ENCODE measurements at places on chromosomes 16 and 17.

GRCh38 chr16:74503412-74503811, 82.1 kb upstream of the CLEC18B start:
- DNase-seq = no peak

DNA sequence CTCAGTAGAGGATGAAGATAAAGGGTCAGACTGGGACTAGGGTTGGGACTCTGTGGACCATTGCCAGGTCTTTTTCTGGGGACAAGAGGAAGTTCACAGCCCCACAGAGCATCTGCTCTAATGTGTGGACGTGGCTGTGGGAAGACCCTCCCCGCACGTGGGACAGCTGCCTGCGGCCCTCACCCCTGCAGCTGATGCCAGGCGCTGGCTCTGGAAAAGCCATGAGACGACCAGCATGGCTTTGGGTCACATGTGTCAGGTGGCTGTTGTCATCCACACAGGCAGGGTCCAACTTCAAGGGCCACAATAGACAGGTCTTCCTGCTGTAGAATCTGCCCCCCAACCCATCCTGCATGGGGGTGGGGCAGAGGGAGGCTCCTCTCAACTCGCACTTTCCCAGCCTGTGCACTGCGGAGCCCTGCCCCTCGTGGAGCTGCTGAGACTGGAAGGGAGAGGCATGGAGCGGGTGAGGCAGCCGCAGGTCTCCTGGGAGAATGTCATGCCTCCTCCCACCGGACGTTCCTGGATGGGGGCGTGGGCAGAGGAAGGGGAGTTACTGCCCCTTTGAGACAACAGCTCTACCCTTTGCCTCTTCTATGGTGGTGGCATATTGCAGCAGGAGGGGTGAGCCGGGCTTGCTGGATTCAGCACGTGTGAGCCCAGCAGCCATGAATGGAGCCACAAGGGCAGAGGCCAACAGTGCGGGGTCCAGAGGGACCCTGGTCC, 53.4 kb downstream of the PIMREG start:
- no peak for DNase-seq

- no peak for DNase-seq
These were observed 73.0 kb downstream of the MARCHF10 start for GRCh38 chr17:62735044-62735651.

- DNase-seq = no peak
These were observed 16.8 kb downstream of the TMEM94 start for GRCh38 chr17:75473246-75473645.

DNA sequence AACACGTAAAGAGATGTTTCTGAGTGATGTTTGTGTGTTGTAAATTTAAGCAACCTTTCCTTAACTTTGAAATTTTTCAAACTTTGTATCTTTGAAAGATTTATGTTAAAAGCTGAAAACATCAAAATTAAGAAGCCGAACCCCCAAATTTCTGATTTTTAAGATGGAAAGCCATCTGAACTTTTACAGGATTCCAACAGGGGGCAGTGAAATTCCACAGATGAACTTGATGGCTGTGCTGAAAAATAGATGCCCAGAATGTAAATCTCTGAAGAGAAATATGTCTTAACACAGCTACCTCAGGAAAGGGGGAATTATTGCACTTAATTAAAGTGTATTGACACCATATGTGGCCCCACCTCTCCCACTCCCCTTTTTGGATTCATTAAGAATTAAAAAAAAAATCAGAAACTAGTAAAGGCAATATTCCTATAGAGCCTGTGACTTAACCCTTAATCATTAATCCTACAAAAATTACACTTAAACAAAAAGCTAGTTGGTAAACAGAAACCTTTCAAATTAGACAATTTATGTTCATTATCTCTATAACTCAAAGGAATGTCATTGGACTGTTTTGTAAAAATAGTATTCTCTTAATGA, 597.9 kb downstream of the KCNJ2 start:
- DNase-seq = peak; percentile 42

DNA sequence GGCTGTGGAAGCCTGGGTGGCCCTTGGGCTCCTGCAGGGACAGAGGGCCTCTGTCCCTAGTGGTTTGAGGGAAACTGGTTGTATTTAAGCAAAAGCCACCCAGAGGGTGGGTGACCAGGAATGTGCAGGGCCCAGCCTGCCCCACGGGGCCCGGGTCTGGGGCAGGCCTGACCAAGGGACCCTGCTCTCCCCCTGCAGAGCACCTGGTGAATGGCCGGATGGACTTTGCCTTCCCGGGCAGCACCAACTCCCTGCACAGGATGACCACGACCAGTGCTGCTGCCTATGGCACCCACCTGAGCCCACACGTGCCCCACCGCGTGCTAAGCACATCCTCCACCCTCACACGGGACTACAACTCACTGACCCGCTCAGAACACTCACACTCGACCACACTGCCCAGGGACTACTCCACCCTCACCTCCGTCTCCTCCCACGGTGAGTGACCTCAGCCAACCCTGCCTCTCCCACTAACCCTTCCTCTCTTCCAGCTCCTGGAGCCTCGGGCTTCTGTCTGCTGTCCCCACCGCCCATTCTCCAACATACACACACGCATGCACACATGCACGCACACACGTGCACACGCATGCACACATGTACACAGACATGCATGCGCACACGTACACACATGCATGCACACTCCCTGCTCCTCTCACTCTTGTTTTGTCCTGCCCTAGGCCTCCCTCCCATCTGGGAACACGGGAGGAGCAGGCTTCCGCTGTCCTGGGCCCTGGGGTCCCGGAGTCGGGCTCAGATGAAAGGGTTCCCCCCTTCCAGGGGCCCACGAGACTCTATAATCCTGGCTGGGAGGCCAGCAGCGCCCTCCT, 10.4 kb downstream of the GALK1 start:
- DNase-seq = no peak

- no peak for DNase-seq
These were observed 242.3 kb downstream of the SOX9 start for GRCh38 chr17:72363089-72363610.

DNA sequence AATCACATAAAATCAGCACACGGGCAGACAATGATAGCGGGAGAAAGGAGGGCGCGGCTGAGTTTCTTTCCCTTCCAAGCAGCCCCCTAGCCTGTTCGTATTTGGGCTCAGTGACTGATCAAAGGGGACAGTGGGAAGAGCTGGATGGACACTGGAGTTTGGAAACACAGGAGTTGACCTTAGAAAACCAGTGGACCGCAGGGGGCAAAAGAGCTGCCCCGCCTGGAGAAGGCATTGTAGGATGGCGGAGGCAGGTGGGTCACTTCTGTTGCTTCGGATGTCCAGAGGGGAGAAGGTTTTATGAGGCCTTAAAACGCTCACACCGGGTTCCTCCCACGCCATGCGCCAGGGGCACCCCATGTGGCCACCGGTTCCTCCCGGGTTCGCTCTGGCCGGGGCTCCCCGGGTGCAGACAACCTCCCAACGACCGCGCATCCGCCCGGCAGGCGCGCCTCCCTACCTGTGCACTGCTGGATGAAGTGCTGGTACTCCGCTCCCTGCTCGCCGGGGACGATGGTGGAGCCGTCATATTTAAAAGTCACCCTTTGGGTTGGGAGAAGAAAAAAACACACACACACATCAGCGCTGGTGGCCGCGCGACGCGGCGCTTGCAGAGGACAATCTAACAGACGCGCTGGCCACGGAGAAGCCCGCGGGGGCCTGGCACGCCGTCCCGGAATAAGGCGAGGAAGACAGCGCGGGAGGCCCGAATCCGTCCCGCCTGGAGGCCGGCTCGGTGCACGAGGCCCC, 662 bp downstream of the COTL1 start:
- no peak for DNase-seq

GRCh38 chr16:22625967-22626366, 115.3 kb downstream of the NPIPB5 start:
- DNase-seq = no peak

DNA sequence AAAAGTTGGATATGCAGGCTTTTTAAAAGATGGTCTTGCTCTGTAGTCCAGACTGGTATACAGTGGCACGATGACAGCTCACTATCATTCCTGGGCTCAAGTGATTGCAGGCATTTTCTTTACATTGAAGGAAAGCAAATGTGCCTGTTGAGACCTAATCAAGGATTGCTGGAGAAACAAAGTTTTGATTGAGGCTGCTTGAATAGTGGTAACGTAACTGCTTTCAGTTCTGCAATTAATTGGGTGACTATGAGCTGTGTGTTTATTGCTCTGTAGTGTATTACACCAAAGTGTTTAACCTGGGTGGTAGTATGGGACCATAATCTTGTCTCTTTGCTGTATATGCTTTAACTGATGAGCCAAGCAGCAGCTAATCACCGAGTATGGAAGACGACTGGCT, 2.3 kb downstream of the UBB start:
- DNase-seq = no peak

DNA sequence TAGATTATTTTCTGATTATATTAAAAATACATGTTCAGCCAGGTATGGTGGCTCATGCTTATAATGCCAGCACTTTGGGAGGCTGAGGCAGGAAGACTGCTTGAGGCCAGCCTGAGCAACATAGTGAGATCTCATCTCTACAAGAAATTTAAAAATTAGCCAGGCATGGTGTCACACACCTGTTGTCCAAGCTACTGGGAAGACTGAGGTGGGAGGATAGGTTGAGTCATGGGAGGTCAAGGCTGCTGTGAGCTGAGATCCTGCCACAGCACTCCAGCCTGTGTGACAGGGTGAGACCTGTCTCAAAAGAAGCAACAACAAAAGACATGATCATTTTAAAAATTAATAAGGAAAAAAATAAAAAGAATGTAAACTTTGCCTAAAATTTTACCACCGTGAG, 40.7 kb downstream of the PRAC1 start:
- no peak for DNase-seq

- DNase-seq = no peak
These were observed 114.7 kb downstream of the AMFR start for GRCh38 chr16:56310690-56311089.

GRCh38 chr16:55499951-55500529, 8.8 kb upstream of the LPCAT2 start:
- DNase-seq = peak; percentile 41

GRCh38 chr16:79393127-79393526, 207.4 kb downstream of the MAF start:
- DNase-seq = no peak

DNA sequence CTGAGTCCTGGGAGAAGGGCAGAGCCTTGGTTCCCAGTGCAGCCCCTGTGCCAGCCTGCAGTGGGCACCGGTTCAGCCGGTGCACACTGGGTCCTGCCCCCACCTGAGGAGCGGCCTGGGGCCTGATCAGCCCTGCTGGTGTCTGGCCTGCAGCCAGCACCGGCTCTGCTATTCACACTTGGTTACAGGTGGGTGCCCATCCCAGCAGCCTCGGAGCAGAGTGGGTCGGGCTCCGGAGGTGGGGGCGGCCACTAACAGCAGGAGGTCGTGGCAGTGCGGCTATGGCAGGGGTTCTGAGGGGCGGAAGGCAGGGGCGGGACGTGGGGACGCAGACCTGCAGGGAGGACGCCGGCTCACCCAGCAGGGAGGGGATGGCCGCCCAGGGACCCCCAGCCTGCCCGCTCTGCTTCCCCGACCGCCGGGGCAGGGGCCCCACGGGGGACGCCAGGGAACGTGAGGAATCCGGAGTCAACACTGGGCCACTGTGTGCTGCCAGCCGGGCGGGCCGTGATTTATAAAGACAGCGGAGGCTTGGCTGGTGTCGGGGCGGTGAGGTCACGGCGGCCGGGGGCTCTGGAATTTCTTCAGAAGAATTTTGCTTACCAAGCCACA, 20.3 kb downstream of the METRNL start:
- DNase-seq = no peak

DNA sequence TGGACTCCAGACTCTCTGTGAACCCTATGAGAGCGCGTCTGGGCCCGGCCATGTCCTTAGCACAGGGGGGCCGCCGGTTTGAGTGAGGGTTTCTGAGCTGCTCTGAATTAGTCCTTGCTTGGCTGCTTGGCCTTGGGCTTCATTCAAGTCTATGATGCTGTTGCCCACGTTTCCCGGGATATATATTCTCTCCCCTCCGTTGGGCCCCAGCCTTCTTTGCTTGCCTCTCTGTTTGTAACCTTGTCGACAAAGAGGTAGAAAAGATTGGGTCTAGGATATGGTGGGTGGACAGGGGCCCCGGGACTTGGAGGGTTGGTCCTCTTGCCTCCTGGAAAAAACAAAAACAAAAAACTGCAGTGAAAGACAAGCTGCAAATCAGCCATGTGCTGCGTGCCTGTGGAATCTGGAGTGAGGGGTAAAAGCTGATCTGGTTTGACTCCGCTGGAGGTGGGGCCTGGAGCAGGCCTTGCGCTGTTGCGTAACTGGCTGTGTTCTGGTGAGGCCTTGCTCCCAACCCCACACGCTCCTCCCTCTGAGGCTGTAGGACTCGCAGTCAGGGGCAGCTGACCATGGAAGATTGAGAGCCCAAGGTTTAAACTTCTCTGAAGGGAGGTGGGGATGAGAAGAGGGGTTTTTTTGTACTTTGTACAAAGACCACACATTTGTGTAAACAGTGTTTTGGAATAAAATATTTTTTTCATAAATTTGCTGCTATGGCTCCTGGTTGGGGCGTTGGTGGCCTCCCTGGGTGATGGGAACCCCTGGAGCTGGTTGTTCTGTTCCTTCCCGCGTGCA, 23.1 kb downstream of the STAT5A start:
- no peak for DNase-seq

DNA sequence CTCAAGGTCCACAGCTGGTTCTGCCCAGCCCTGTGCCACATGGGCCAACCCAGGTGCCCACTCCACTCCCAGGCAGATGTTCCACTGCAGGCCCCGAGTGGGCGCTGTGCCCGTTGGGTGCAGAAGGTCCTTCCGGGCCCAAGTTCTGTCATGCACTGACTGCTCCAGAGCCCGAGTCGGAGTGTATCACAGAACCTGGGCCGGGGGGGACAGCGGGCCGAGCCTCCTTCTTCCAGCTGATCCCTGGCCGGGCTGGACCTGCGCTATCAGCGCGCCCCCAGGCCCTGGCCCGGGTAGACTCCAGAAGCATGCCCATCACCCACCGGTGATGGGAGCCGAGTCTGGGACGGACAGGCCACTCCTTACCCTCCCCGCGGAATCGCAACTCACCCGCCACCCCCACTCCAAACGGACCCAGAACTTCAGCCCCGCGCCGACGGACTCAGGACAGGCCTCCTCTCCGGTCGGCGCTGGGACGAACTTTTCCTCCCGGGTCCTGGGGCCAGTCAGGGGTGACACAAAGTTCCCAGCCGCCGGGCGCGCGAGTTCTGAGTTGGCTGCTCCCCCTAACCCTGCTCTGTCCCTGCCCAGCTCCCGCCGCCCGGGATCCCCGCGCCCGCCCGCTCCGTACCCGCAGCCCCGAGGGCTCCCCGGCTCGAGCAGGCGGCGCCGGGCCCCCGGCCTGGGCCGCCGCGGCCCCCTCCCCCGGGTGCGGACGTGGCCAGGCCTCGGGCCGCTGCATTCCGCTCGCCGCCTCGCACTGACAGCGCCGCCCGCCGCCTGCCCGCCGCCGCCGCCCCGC, at the start of gene COPZ2:
Gene COPZ2 (minus strand): TSS at position 762 of the 802 bp plus-strand sequence. CDS start 20 bp downstream, at position 742.
- no peak for DNase-seq

DNA sequence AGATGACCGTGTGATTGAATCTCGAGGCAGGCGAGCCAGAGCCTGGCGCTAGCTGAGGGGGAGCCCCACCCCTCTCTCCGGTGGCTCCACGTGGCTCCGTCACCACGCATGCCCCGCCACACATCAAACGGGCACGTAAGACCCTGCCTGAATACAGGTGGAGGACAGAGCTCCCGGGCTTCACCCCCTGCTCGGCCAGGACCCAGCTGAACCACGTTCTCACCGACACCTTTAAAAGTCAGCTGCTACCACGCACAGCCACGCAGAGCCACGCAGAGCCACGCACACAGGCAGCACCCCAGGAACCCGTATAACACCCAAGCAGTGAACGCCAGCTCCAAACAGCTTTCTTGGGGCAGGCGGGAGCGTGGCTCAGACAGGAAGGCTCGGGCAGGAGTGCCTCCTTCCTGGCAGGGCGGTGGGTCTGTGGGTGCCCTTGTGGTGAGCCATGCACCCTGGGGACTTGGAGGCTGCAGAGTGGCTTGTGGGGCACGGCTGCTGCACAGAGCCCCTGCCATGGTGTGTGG, 4.4 kb downstream of the TMEM204 start:
- DNase-seq = no peak

- DNase-seq = no peak
These were observed 30.6 kb downstream of the CHD9 start for GRCh38 chr16:53085369-53085843.
